ENCODE measurements at places on chromosomes 7 and 10.

- DNase-seq = no peak
Observed at GRCh38 chr10:48672596-48673265, 11.9 kb upstream of the WDFY4 start.

DNA sequence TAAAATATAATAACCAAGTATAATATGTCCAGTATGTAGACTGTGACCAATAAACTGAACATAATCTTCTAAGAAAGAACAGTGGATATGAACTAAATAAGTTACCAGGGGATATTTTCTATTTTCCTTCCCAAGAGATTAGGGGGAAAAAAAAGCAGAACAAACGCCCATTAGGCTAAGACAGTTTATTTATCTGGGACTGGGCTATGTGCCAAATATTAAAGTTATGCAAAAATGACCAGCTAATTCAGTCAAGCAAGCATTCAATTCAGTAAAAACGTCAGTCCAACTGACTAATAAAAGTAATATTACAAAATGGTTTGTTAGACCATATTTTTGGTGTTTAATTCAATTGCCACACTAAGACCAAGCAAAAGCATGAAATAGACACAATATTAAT lies 122.2 kb downstream of the TSPAN12 start:
- no peak for DNase-seq

DNA sequence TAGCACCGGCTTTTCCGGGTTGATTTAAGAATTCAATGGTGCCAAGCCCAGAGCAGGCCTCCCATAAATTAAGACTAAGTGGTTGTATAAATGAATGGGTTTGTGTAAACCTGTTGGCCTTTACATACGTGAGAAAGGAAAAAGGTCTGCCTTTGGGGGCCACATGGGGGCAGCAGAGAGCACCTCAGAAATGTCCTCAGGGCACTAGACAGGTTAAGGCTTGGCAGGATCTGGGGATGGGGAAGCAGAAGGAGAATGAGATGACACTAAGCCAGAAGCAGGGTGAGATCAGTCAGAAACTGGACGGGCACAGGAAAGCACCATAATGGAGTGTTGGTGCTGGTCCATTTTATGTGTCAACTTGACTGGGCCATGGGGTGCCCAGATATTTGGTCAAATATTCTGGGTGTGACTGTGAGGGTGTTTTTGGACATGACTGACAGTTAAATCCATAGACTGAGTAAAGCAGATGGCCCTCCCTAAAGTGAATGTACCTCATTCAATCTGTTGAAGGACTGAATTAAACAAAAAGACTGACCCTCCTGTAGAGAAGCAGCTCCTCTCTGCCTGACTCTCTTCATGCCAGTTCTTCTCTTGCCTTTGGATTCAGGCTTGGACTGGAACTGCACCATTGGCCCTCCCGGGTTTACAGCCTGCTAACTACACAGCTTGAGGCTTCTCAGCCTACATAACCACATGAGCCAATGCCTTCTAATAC lies 58.9 kb downstream of the FRMPD2 start:
- DNase-seq = peak; percentile 12

- DNase-seq = no peak
Observed at GRCh38 chr7:155344270-155344617, 46.6 kb downstream of the INSIG1 start.

- DNase-seq = no peak
Observed at GRCh38 chr7:98668255-98668654, 51.2 kb downstream of the NPTX2 start.

DNA sequence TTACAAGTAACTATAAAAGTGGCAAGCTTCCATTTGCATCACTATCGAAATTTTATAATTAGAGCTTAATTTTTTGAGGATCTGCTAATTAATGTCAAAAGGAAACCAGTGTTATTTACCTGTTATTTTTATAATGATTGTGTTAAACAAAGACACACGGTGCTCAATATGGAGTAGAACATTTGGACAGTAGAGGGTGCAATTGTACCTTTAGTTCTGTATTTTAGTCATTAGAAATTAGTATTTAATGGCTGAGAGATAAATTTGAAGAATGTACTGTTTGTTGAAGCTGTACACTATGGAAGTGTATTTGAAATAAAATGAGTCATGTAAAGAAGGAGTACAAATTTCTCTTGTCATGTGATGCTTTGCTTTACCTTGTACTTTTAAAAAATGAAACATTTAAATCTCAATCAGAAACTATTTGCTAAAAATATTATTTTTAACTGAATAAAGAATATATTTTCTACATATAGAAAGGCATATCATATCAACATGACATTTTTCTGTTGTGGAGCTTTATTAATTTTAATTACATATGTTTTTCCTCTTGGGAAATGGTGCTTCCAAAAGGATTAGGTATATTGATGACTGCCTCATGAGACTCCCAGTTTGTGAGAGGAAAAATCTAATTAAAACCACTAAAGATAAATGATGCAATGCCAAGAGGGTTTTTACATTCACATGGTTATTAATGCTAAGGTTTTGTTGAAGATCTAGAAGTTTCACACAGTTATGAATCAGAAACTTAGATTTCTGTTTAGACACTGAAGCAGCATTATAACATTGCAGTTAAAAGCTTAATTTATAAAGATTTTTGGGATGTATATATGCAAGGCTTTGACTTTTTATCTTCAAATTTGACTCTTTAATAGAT lies 10.4 kb upstream of the PRKG1 start:
- no peak for DNase-seq

DNA sequence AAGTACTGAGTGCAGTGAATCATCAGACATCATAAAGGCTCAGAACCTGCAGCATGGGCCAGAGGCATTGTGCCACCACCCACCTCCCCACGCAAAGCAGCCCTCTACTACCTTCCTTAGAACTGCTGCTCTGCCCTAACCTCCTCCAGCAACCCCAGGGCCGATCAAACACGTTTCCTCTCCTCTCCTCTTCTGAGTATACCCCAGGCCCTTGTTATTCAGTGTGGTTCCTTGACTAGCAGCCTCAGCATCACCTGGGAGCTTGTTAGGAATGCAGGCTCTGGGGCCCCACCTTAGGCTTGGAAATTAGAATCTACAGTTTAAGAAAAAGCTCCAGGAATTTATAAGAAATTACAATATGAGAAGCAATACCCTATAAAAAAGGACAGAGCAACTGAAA lies 33.2 kb downstream of the DYDC1 start:
- DNase-seq = no peak
